ENCODE measurements at places on chromosomes 3 and 15.

GRCh38 chr3:51535146-51536019 lies 3.1 kb upstream of the RAD54L2 start:
- no peak for DNase-seq

GRCh38 chr3:56962206-56962605 lies 98.3 kb upstream of the SPATA12 start:
- no peak for DNase-seq

DNA sequence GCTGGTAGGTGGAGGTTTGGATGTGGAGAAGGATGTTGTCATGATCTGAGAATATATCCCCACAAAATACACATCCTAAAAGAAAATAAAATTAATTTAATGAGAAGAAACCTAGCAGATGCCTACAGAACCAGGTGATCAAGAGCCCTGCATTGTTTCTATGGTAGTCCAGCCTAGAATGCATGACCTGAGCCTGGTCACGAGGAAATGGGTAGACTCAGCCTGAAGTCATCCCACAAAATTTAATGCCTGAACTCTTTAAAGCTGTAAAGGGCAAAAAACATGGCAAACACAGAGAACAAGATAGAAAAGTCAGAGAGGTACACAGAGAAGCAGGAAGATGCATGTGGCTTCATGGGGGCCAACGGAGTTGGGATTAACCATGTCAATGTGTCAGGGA lies 36.0 kb downstream of the LDHAL6B start:
- no peak for DNase-seq

DNA sequence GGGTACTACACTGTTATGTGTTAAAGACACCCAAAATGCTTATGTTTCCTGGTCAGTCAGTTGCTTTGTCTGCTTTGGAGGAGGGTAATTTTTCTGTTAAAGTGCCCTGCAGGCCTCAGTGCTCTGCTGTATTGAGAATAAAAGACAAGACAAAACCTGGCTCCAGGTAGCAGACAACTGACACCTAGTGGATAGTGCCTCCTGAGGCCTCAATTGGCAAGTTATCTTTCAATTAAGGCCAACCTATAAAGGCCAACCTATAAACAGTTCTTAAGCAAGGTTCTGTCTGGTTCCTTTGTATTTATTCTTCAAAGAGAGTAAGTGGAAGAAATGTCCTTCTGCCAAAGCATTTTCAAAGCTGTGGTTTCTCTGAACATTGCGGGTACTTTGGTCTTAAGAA lies 773.8 kb downstream of the MECOM start:
- no peak for DNase-seq

- no peak for DNase-seq
These were observed 39.6 kb downstream of the HGD start for GRCh38 chr3:120642368-120642948.

DNA sequence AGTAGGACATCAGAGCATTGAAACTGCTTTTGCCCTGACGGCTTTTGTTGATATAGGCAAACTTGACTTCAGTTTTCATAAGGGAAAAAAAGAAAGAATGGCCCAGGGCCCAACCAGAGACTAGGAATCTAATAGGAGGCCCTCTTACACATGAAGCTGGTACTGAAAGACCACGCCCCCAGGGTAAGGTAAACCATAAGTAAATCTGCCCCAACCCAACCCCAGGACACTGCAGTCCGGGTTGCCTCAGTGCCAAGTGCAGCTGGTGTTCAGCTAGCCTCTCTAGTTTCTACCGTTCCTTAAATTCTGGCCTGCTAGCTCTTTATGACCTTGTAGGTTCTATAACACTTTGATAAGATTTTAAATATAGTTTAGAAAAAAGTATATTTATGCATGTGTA lies 136.7 kb downstream of the AQP9 start:
- DNase-seq: no peak

GRCh38 chr3:16069149-16069922 lies 105.1 kb upstream of the GALNT15 start:
- DNase-seq: no peak

DNA sequence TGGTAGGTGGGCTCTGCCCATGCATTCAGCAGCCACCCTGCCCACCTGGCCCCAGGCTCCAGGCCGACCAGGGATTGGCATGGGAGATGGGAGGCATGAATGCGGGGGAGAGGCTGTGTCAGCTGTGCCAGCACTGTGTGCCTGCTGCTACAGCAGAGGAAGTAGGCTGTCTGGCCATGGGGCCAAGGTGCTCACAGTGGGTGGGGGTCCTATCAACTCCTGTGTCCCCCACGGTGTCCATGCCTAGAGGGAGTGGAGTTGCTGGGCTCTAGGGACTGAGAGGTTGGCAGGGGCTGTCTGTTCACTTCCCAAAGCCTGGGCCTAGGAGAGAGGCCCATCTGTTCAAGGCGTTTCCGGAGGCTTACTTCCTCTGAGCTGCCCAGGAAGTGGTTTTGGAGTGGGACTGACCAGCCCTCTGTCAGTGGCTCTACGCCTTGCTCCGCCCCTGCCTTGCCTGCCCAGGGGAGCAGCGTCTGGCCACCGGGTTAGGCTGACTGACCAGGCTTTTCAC lies 5.8 kb downstream of the PRKCD start:
- no peak for DNase-seq
